Omental fat pad (tissue), 4 donors: ENCODE measurements at places on chromosomes 1 and 21. TPM values are rescaled to one million over a fixed set of nuclear protein-coding genes. Genes with fewer than 3 reads are reported as not detected.

DNAI4 gene
- 6.0 TPM for total RNA-seq

NRDC gene
- total RNA-seq, result 77.6 TPM

TAL1 gene
- total RNA-seq, result 2.8 TPM

NCF2 gene
- 20.4 TPM for total RNA-seq

PSRC1 gene
- 1.7 TPM for total RNA-seq

PDZK1 gene
- total RNA-seq, result not detected

TEDDM1 gene
- total RNA-seq, result not detected

CASZ1 gene
- 7.3 TPM for total RNA-seq

IFNAR1 gene
- total RNA-seq, result 41.8 TPM

OR2M5 gene
- not detected for total RNA-seq

MYCL gene
- 0.31 TPM for total RNA-seq

KLHDC8A gene
- not detected for total RNA-seq

NTPCR gene
- 25.9 TPM for total RNA-seq

DNA sequence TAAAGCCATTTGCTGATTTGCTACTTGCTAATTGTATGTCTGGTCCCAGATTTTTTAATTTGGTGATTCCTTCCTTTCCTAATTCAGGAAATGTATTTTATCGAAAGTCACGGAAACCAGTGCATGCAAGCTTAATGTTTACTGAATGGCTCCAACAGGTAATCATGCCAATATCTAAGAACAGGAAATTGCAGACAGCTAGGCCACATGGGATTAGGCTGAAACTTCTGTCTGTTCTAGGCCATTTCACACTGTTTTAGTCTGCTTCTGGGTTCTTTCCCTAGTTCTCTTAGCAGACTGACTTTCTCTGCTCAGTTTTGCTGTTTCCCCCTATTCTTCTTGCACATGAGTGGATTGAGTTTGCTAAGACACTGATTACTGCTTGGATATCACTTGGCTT, 111.4 kb downstream of the NTNG1 start:
- DNase-seq, result no peak

DNA sequence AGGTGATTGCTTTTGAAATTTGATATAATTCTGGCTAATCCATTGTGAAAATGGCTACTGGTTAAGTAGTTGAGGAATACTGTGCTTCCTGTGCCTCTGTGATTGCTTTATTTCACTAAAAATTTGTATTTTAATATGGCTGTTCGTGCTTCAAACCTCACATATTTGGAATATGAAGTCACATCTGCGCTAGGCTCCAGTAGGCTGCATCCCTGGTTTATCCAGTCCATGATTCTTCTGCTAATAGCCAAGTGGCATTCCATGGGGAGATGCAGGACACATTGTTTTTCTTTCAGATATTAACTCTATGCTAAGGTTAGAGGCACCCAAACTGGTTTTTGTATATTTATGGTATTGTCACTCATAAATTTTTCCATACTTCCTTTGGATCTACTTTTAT, 25.9 kb downstream of the DNM3 start:
- no peak for DNase-seq

DNA sequence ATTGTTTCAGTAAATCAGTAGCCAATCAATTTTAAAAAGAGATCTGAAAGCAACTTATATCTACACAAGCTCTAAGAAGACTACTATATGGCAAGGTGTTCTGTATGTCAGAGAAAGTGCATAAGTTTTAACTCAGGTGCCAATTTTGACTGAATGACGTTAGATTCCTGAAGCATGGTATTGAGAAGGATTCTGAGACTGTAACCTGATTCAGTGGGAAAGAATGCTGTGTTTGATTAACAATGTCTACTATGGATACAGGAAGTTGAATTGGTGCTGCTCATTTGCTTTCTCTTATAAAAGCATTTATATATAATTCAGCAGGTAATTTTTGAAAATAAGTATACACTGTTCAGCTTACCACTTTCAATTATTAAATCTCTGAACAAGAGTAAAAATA, 156.3 kb downstream of the PAPPA2 start:
- DNase-seq, result no peak

- DNase-seq, result no peak
Measured at GRCh38 chr1:28887835-28888682, 26.3 kb upstream of the EPB41 start.

GRCh38 chr21:42313501-42313969, 1.7 kb downstream of the TFF3 start:
- no peak for DNase-seq

DNA sequence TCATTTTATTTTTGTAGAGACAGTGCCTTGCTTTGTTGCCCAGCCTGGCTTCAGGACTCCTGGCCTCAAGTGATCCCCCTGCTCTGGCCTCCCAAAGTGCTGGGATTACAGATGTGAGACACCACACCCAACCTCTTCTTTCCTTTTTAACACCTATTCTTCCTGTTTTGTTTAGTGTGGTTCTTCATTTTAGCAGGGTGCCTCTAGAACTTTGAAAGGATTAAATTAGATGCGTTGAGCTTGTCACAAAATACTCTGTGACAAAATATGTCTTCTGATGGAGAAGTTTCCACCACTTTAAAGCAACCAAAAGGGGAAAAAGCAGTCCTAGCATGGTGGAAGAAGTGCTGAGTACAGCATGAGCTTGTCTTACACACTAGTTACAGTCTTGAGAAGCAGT, 42.0 kb downstream of the CDC14A start:
- DNase-seq, result no peak

DNA sequence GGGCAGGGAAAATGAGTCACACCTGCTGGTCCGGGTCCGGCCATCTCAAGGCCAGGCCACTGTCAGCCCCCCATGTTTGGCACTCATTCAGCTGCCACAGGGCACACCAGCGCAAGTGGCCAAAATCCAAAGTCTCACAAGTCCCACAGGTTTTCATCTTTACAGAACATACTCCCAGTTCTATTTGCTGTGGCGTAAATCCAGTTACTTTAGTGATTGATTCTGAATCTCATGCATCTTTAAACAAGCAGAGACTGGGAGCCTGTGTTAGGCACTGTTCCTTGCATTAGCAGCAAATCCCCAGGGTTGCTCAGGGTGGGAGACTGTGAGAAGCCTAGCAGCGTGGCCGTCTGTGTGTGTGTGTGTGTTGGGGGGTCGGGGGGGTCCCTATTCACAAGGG, 1.1 kb upstream of the SLC2A5 start:
- no peak for DNase-seq

DNA sequence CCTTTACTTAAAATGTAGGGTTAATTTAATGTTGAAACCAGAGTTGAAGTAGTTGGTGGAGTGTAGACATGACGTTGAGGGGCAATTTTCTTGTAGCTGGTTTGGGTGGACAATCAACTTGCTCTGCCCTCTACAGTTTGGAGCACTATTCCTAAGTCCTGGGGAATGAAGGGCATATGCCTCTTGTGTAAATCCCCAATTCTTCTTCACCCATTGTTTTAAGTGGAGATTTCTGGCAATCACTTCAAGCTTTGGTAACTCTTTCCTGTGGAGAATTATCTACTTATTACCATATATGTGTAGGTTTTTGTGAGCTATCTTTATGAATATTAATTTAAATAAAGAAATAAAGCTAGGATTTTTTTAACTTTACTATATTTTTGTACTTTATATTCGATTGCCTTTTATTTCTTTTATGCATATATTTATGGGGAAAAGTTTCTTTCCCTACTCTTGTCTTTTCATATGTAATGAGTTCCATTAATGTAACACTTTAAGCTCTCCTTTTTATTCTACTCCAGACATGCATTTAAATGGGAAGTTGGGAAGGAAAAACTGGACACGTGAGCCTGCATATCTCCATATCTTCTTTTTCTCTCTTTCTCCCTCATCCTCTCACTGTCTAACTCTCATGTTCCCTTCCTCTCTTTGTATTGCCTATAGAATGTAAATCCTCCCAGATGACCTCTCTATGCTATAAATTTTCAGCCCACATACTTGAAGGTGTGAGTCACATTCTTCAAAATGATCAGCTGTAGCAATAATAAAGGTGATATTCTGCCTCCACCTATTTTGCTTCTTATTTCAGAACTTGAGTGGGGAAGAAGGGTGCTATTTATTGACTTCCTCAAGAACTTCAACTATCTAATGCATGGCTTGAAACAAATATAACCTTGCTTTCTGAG, 276.7 kb downstream of the PTPRC start:
- no peak for DNase-seq

DNA sequence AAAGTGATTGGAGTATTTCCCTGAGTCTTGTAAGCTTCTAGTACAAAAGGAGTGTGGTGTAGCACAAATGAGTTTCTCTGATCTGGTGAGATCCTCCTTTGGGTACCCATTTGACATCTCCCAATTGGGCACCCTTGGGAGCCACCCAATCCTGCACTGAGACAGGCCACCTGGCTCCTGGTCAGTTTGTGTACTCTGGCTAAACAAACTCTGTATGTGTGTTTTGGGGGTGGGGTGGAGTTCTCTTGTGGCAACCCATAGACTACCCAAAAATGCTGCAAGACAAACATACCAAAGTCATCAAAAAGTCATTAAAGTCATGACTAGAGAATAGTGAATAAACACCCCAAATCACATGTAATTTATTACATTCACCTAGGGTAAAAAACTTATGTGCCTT, 8.4 kb upstream of the HIVEP3 start:
- DNase-seq, result no peak

- DNase-seq, result no peak
Measured at GRCh38 chr1:178066908-178067614, 26.8 kb upstream of the RASAL2 start.

DNA sequence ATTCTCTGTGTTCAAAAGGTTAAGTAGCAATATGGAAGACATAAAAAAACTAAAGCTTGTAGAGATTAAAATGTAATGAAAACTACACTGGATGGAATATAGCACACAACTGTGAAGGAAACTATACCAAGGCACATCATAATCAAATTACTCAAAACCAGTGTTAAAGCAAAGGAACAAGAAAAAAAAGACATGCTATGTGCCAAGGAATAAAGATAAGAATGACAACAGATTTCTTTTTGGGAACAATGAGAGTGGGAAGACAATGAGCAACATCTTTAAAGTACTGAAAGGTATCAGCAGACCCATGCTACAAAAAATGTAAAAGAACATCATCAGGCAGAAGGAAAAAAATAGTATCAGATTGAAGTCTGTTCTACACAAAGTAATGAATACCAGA, 157.8 kb downstream of the VPS13D start:
- no peak for DNase-seq

DNA sequence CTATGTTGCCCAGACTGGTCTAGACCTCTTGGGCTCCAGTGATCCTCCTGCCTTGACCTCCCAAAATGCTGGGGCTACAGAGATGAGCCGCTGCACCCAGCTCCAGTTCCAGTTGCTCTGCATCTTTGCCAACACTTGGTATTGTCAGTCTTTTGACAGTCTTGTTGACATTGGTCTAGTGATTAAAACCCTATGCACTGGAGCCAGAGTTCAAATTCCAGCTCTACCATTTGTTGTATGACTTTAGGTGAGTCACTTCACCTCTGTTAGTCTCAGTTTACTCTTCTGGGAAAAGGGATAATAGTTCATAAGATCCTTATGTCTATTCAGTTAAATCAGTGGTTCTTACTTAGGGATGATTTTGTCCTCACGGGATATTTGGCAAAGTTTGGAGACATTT, 32.9 kb upstream of the MED18 start:
- no peak for DNase-seq

- DNase-seq, result no peak
Measured at GRCh38 chr1:100868364-100868995, 26.2 kb downstream of the EXTL2 start.

DNA sequence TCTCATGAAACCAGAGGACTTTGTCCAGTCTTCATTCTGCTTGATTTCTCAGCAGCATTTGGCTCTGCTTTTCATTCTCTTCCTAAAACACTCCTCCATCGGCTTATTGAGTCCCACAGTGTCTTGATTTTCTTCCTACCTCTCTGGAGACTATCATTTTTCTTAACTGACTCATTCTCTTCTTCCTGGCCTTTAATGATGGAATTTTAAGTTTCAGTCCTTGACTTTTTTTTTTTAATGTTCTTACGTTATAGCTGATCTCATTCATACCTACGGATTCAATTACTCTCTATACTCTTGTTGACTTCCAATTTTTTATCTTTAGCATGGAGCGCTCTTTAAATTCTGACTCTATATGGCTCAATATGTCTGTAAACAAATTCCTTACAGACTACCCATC, 111.1 kb downstream of the NEK7 start:
- DNase-seq, result no peak

DNA sequence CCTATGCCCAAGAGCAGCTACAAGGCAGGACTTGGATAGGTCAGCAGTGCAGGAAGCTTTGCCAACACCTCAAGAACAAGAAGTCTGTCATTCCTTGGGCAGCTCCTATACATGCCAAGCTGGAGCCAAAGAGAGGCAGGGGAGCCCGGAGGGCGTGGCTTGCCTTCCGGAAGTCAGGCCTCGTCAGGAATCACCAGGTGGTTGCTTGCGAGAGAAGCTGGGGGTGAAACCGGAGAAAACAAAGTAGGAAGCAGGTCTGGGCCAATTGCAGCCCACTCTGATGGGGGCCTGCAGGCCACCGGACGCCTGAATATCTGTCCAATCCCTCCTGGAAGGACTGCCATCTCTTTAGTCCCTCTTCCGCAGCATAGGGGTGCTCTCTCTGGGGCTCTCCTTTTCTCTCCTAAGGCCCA, 794 bp upstream of the FAM76A start:
- no peak for DNase-seq

DNA sequence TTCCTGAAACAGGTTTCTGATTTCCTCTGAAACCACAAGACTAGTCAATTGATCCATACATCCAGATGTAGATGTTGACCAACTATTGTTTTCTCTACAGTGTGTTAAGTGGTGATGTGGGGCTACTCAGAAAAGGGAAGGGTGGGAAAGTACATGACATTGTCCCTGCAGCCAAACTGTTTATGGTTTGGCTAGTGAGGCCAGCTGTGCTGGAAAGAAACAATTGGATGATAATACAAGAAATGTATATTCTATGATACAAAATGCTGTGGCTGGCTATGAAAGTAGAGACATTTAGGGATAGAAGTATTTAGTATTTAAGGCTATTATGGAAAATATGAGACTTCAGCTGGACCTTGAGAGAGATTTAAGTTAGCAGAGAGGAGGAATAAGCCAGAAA, 244.5 kb downstream of the ADGRL2 start:
- DNase-seq, result no peak

DNA sequence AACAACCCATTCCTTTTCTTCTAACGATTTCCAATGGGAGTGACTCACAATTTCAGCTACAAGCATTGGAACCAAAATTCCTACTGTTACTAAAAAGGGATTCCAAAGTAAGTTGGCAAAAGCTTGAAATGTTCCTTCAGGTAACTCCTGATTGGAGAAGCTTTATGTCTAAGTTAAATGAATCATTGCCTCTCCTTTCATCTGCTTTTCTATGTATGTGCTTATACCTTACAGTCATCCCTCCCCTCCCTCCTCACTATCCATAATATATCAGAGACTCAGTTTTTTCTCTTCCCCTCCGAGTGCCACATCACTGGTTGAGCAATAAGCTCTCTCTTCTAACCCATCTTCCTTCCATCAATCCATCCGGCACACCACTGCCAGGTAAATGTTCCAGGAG, 86.8 kb downstream of the TIAM1 start:
- DNase-seq, result no peak
